NCI-H187 treated with DMSO at 0.1 percent for 48 hours (cell line): ENCODE measurements at places on chromosomes 12 and 14.

DNA sequence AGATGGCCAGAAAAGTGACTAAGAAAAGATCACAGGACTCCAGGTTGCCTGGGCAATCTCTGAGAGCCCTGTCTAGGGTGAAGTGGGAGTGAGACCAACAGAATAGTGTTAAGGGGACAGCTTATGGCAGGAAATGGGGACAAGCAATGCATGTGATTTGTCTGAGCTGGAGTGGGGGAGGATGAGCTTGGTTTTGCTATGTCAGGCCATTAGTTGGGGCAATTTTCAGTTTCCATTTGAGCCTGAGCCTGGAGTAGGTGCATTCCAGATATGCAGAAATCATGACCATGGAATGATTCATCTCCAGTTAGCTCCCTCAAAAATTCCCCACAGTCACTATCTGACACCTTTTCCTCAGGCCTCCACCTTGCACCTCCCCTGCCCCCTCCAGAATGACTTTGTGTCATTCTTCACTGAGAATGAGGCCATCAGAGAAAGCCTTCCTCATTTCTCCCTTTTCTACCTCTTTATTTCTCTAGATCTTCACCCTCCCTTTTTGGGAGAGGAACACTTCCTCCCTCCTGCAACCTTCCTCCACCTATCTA lies 150.9 kb upstream of the PLEKHG7 start:
- DNase-seq, result no peak

DNA sequence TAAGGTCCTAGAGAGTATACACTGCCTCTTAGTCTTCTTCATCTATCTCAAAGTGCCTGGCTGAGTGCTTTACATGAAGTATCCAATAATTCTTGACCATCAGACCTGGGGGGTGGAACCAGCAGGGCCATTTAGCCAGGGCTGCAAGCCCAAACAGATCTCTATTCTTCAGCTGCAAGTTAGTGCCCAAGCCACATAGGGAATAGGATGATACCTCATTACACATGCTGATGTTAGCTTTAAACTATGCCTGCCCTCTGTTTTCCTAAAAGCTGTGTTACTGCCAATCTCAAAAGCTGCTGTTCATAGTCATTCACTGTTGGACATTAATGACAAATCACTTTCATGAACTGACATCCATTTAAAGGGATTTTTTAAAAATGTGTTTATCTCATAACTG lies 16.7 kb upstream of the IFNG start:
- DNase-seq, result peak; percentile 57

DNA sequence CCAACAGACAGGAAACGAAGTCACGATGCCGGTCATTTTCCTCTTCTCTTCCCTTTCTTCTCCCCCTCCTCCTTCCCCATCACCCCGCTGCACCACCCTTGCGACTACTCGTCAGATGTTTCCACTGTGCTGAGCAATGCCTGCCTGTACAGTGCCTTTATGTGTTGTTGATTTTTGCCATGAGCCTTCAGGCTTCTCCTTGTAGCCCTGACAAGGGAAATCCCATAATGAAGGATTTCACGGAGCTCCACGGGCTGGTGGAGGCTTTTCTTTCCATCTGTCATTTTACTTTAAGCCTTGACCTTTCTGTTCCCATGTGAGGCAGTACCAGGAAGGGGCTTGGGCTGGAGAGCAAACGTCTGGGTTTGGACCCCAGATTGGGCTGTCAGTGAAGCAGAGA lies 28.7 kb upstream of the CCND2 start:
- DNase-seq, result no peak

- DNase-seq, result no peak
Observed at GRCh38 chr12:50589650-50590435, 85.1 kb downstream of the DIP2B start.

DNA sequence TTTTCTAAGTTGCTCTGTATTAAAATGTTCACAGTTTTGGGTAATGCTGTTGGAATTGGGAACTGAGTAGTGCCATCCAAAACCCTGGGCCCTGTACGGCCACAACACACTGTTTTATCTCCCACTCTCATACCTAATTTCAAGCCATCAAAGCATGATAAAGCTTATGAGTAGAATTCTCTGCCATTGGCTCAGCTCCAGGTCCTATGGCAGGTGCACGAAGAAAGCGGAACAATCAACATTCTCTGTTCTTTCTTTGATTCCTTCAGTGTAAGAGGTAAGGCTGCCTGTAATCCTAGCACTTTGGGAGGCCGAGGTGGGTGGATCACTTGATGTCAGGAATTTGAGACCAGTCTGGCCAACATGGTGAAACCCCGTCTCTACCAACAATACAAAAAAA lies 394.9 kb downstream of the CCDC91 start:
- DNase-seq, result no peak

GRCh38 chr14:56858422-56858821 lies 48.1 kb upstream of the OTX2 start:
- no peak for DNase-seq

- no peak for DNase-seq
Observed at GRCh38 chr12:27589419-27589818, 65.4 kb downstream of the PPFIBP1 start.

DNA sequence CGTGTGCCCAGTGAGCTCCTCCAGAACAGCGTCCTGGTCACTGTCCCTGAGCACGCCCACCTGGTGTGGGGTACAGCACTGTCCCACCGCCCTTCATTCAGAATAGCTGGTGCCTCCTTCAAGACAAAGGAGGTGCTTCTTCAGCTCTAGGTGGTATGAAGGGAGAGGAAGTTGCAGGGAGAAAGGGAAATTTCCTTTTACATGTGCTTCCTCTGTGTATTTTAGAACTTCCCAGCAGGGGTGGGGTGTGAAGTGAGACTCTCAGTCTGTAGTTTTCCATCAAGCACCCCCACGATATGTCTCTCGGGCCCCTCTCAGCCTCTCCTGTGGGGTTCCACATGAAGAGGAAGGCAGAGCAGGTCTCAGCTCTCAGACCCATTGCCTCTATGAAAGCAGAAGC lies 1.2 kb upstream of the SLC6A12 start:
- DNase-seq, result no peak

GRCh38 chr12:84911271-84912197 lies 1.1 kb downstream of the SLC6A15 start:
- DNase-seq, result peak; percentile 10

GRCh38 chr12:93015871-93016751 lies 87.0 kb upstream of the EEA1 start:
- no peak for DNase-seq

GRCh38 chr14:30620178-30620577 lies 1.9 kb upstream of the SCFD1 start:
- no peak for DNase-seq

GRCh38 chr12:99746538-99746937 lies 99.0 kb downstream of the GARIN6 start:
- DNase-seq, result no peak

- no peak for DNase-seq
Observed at GRCh38 chr12:32541754-32542374, 137.2 kb upstream of the DNM1L start.

- DNase-seq, result peak; percentile 64
Observed at GRCh38 chr12:124758266-124759220, 105.1 kb downstream of the SCARB1 start.

DNA sequence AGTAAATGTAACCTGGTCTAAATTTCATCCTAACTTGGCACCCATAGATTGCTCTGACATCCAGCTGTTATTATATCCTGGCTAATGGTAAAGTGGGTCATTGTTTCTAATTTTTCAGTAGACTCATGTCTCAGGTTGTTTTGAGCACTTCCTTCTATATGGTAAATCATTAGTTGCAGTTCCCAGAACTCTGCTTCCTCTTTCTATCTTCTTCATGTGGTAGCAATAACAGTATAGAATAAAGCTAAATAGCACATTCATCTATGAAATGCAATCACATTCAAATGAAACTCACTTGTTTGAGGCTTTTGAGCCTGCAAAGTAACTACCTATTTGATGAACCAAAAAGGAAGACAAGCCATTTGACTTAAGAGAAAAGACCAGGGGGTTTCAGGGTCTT lies 65.1 kb upstream of the GZMB start:
- no peak for DNase-seq

- DNase-seq, result no peak
Observed at GRCh38 chr14:34718750-34719304, 4.4 kb upstream of the CFL2 start.

DNA sequence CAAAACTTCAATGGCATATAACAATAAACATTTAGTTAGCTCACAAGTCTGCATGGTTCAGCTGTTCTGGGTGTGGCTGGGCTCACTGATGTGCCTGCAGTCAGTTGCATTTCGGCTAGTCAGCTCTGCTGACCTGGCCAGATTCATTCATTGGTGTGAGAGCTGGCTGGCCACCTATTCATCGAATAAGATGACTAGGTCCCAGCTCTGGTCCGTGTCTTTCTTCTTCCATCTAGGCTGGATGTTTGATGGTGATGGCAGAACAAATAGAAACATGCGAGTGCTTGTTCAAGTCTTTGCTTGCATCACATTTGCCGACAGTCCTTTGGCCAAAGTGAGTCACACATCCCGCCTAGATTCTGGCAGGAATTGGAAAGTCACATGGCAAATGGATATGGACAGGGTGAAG lies 203.3 kb upstream of the CRY1 start:
- DNase-seq, result no peak

- no peak for DNase-seq
Observed at GRCh38 chr12:101172316-101172715, 37.7 kb downstream of the SLC5A8 start.

DNA sequence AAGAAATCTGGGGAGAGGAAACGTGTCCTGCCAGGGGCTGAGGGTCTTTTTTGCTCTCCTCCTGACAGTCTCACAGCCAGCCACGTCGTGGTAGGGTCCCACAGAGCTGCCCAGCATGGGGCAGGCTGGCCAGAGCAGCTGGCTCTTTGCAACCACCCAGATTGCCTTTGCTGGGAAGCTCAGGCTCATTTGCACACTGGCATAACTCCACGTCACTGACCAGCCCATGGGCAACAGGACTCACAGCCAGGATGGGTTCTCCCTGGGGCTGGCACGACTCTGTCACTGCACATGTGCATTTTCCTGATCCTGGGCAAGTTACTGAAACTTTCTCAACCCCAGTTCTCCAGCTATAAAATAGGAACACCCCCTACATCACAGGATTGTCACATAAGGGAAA lies 242.2 kb downstream of the DPF3 start:
- DNase-seq, result no peak

DNA sequence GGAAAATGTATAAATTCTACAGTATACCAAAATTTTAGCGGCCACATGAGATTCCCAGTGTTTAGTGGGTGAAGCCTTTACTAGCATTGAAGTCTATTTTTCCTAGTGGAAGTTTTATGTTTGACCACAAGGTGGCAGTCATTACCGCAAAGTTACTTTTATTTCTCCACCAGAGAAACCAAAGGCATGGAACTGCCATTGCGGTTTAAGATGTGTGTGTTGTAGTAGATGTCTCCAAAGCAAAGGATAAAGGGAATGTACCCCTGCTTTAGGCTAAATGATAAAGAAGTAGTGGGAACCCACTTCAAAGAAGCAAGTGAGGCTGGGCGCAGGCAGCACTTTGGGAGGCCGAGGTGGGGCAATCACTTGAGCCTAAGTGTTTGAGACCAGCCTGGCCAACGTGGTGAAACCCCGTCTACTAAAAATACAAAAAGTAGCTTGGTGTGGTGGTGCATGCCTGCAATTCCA lies 140.5 kb downstream of the PRKCH start:
- peak; percentile 57 for DNase-seq

- DNase-seq, result no peak
Observed at GRCh38 chr14:22530127-22530526, 58.9 kb downstream of the DAD1 start.

DNA sequence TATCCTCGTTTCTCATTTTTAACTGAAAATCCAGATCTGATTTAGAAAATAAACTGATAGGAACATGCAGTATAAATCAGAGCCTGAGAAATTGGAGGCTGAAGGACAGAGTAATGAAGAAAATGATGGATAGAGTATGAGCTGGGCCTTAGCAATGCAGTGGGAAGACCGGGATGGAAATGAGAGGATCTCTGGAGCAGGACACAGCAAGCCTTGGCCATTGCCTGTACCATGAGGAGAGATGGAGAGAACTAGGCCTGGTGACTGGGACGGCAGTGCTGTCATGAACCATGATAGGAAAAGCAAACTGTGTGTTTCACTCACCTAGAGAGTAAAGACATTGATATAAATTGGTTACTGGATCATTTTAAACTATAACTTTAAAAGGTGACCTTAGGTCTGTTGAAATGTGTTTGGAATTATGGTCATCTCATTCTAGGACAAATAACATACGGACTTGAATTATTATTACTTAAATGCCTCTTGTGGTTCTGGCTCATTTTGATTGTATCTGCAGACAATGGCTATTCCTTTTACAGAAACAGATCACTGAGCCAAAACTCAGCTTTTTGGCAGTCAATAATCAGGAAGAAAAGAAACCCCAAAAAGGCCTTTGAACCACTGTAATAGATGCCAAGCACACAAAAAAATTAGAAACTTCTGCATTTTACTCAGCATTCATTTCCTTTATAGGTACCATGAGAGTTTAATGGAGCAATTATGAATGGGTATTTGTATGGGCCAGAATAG lies 251.9 kb upstream of the PRKD1 start:
- no peak for DNase-seq

DNA sequence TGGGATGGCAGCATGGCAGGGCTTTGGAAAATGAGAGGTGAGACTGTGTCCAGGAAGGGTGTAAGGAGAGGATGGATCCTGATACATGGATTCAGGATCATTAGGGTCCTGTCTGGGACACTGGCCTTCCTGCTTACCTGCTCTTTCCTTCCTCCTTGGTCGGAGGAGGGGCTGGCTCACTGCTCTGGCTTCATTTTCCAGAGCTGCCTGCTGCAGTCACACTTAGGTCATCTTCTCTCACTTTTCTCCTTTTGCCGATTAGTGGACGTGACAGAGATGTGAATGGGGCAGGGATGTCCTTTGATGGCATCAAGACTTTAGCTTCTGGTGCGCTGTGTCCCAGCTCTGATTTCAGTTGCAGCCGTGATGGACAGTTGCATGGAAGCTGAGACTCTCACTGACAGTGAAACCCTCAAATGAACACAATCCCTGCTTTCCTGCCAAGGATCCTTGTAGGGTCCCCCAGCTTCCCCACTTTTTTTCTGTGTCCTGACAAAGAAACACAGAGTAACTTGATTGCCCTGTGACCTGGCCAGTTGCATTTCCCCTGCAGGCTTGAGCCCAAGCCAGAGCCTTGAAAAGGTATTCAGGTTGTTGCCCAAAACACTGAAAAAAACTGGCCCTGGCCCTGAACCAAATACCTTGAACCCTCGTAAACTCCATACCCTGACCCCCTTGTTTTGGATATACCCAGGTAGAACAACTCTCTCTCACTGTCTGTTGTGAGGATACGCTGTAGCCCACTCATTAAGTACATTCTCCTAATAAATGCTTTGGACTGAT lies 756 bp upstream of the CIDEB start:
- no peak for DNase-seq

GRCh38 chr14:68780358-68781160 lies 12.3 kb downstream of the ZFP36L1 start:
- DNase-seq, result no peak

- no peak for DNase-seq
Observed at GRCh38 chr12:3363608-3364007, 127.4 kb upstream of the PRMT8 start.

- no peak for DNase-seq
Observed at GRCh38 chr14:34000396-34000795, 49.5 kb upstream of the EGLN3 start.

DNA sequence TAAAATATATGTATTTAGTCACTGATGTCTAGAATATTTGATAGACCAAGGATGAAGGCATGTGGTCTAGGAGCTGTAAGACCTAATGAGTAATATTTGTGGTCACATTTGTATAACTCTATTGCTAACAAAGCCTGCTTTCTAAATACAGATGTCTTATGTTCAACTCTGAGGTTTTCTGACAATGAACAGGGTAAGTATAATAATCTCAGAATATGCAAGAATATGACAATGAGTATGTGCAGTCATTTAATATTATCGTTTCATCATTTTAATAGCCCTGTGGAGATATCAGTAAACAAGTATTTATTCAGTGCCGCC lies 389.6 kb downstream of the LRIG3 start:
- DNase-seq, result no peak
